ENCODE measurements at places on chromosomes 3 and 15.

DNA sequence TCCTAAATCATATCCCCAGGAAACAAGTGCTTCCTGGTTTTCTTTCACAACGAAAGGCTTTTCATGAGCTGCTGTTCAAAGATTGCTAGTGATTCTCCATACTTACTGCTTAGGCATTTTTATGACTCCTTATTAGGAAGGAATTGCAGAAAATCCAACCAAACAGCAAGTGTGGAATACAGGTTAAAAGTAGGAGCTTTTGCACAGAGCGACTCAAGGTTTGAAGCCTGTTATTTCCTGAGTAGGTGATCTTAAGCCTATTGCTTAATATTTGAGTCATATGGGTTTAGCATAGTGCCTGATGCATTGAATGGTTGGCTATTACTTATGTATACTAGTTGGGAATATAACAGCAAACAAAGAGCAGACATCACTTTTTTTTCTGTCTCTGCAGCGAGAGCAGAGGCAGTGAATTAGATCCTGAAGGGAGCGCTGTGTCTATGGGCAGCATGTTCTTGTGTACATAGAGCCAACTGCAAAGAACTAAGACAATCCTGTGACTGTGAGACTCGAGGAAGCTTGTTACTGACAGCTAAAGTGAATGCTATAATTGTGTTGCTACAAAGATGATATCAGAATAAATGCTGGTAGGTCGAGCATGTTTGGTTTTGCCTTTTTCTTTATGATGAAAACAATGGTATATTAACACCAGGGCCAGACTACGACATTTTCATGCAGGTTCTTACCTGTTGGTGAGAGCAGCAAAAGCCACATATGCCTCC is 6.3 kb downstream of the TM4SF1 start:
- DNase-seq = no peak

- DNase-seq = peak; percentile 9
These were observed 8.3 kb upstream of the USP8 start for GRCh38 chr15:50415752-50416404.

GRCh38 chr3:8713901-8714759 is 19.5 kb upstream of the CAV3 start:
- DNase-seq = no peak

DNA sequence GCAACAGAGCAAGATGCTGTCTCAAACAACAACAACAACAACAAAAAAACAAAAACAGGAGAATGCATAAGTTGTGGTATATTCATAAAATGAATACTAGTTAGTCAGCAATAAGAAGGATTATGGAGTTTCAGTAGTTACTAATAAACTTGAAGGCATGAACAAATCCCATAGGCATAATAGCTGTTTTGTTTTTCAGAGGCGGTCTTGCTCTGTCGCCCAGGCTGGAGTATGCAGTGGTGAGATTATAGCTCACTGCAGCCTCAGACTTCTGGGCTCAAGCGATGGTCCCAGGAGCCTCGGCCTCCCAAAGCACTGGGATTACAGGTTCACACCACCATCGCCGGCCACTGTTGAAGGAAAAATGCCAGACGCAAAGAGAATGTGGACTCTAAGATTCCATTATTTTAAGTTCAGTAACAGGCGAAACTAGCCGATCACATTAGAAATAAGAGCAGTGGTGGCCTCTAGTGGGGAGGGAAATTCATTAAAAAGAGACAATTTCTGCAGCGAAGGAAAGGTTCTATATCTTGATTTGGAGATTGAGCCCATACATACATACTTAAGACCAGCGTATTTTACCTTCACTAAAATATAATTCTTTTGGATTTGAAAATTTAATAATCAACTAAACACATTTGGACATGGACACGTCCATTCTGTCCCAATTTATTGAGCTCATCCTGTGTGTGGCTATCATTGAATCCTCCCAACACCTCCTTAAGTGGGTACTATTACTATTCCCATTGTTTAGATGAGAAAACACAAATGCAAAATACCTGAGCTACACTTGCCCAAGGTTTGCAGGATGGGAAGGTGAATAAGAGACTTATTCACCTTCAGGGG is 27.4 kb upstream of the HDAC11 start:
- peak; percentile 64 for DNase-seq

GRCh38 chr3:12901623-12902045 is 60.3 kb upstream of the RPL32 start:
- no peak for DNase-seq

- DNase-seq = peak; percentile 29
These were observed 61.9 kb downstream of the BTLA start for GRCh38 chr3:112437146-112438022.

GRCh38 chr15:91561371-91562100 is 292.0 kb upstream of the SLCO3A1 start:
- peak; percentile 25 for DNase-seq

DNA sequence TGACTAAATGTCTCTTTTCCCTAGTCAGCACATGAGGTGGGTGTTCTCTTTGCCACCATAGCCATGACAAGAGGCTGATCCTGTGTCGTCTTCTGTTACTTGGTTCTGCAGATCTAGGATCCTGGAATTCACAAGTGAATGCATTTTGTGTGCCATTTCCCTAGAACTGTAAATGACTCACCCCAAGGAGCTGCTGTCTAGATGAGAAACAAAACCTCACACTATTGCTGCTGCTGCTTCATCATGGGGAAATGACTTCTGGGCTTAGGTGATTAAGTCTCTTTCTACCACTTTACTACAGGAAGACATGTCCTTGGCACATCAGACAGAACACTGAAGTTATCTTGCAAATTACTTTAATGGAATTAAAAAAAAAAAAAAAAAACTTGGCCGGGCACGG is 54.9 kb downstream of the SLCO3A1 start:
- DNase-seq = no peak

DNA sequence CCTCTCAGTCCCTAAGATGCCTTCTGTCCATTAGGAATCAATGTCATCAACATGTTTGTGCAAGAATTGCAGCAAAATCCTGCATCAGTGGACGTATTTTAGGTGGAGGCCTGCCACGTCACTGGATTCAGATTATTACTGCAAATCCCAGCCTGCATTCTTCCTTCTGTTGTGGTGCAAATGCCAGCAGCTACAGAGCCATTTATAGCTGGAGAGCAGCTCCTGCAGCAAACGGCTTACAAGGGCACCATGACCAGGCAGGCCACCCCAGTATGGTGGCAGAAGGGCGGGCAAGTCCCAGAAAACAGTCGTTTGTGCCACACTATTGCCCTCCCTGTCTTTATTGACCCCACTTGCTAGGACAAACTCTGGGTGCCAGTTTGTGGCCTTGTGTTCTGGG is 74.7 kb downstream of the SNRK start:
- DNase-seq = no peak

GRCh38 chr3:122246199-122246598 is 62.7 kb downstream of the CASR start:
- no peak for DNase-seq

DNA sequence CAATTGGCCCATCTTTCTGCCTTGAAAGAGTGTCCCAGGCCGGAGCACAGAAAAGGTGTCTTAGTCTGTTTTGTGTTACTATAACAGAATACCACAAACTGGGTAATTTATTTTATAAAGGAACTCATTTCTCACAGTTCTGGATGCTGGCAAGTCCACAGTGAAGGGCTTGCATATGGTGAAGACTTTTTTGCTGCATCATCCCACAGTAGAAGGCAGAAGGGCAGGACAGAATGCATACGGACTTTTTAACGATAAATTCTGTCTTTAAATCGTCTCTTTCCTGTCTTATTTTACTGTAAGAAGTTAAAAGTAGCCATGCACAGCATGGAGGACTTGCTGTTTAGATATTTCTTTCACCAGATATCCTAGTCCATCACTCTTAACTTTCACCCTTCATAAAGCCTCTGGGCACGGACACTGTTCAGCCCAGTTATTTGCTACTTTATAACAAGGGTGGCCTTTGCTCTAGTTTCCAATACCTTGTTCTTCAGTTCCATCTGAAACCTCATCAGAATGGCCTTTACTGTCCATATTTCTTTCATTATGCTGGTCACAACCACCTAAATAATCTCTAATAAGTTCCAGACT is 10.3 kb upstream of the EIF1B start:
- no peak for DNase-seq

- no peak for DNase-seq
These were observed 245.3 kb downstream of the MCTP2 start for GRCh38 chr15:94476686-94477085.

GRCh38 chr3:168090306-168091085 is 5.2 kb downstream of the GOLIM4 start:
- DNase-seq = no peak

GRCh38 chr3:156497326-156497725 is 57.6 kb downstream of the SSR3 start:
- DNase-seq = no peak

DNA sequence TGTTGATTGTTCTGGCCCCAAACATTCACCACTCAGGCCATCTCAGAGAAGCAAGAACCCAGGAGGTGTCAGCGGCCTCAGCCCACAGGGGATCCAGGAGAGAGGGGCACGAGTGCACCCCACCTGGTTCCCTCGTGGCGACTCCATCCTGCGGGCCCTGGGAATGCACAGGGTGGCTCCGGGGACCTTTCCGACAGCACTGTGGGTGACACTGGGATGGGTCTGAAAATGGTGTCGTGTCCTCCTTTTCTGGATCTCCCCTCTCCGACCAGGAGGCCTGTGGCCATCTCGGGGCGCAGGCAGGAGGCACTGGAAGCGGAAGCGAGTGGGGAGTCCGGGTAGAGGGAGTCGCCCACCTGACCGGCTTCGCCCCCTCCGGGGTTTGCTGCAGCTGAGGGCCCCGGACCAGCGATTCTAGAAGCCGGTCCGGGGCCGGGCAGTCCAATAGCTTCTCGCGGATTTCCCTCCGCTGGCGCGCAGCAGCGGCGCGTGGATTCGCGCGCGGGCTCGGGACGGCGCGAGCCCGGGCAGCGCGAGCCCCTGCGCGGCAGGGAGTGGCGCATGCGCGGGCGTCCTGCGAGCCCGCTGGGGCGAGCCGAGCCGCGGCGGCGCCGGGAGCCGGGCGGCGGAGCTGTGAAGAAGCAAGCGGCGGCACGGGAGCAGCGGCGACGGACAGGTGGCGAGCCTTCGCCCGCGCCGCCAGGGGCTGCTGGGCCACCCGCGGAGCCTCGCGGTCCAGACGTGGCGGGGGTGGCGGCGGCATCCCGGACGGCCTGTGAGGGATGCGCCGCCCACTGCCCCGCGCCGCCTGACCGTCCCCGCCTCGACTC is at the start of gene DOCK3:
TSS of gene DOCK3 (plus strand) at position 579 of the 830 bp plus-strand sequence. CDS start 337 bp downstream, outside the sequence.
- peak; percentile 63 for DNase-seq

DNA sequence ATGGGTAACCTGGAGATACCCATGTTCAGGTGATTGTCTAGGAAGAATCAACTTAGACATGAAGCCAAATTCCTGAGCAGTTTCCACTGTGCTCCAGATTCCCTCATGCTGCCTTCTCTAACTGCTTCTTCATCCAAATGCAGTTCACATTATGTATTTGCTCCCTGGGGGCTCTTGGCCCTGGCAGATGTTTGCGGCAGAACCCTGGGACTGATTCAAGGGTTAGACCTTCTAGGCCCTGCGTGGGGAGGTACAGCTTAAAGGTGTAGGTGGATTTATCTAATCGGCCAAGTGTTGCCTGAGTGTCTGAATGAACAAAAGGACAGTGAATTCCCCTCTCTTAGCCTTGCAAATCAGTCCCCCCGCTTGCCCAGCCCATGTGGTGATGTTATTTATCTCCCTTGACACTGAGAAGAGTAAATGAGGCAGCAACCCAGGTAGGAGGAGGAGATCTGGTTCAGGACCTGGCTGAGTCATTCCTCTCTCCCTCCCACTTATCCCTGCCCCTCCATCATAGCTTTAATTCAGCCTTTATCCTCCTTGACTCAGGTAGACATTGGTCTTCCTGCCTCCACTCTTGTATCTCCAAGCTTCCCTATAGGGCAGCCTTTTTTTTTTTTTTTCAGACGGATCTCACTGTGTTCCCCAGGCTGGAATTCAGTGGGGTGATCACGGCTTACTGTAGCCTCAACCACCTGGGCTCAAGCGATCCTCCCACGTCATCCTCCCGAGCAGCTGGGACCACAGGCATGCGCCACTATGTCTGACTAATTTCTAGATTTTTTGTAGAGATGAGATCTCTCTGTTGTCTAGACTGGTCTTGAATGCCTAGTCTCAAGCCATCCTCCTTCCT is 54.8 kb downstream of the MAGEF1 start:
- DNase-seq = peak; percentile 92

DNA sequence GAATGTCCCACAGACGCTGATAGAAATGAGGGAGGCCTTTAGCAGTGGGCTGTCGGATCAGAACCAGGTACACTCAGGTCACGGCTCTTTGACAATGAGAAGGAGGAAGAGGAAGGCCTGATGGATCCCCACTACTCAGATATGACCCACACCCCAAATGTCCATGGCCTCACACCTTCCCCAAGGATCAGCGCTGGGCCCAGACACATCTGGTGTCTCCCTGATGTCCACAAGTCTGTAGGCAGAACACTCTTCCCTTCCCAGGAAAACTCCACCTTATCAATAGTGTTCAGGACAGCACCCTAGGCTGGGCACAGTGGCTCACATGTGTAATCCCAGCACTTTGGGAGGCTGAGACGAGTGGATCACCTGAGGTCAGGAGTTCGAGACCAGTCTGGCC is 33.3 kb upstream of the SFMBT1 start:
- no peak for DNase-seq

- DNase-seq = no peak
These were observed 226.7 kb upstream of the MCTP2 start for GRCh38 chr15:94004697-94005096.

GRCh38 chr3:136818191-136818768 is 646 bp upstream of the SLC35G2 start:
- peak; percentile 97 for DNase-seq

GRCh38 chr3:175692256-175692655 is 833.1 kb downstream of the NAALADL2 start:
- DNase-seq = no peak

DNA sequence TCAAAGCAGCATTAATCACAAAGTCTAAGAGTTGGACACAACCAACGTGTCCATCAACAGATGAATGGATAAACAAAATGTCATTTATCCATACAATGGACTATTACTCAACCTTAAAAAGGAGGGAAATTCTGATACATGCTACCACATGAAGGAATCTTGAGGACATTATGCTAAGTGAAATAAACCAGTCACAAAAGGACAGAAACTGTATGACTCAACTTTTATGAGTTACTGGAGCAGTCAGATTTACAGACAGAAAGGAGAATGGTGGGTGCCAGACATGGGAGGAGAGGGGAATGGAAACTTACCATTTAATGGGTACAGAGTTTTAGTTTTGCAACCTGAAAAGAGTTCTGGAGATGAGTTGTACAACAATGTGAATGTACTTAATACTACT is 43.0 kb upstream of the SEC13 start:
- no peak for DNase-seq

DNA sequence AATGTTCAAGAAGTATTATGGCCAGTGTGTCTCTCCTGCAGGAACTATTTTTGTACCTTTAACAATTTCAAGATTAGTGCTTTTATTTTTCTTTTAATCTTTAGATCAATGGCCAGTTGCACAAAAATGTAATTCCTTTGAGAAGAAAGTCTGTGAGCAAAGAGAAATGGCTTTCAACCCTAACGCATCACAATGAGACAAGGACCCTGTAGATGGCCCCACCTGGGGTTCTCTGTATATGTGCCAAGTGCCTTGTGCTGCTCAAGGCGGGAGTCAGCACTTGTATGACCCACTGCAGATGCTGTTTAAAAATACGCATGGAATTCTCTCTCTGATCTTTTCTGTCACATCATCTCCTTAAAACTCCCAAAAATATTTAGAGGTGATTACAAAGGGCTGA is 453.4 kb downstream of the OCA2 start:
- DNase-seq = no peak

Measured in SW480 (cell line).